ENCODE measurements at places on chromosomes 6 and 20.

DNA sequence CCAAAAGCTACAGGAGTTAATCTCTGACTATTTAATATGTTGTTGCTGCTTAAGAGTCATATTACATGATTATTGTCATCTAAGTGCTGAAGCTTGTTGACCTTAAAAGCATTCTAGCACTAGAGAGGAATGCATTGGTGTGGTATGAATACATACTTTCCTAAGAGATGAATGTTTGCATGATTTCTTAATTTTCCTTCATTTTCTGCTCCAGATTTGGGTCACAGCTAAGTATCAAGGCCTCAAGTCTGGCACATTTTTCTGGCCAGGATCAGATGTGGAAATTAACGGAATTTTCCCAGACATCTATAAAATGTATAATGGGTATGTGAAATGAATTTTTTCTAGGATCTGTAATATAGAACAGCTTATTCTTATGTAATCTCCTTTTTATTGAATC lies 53.6 kb downstream of the ENPP1 start:
- DNase-seq, result no peak

DNA sequence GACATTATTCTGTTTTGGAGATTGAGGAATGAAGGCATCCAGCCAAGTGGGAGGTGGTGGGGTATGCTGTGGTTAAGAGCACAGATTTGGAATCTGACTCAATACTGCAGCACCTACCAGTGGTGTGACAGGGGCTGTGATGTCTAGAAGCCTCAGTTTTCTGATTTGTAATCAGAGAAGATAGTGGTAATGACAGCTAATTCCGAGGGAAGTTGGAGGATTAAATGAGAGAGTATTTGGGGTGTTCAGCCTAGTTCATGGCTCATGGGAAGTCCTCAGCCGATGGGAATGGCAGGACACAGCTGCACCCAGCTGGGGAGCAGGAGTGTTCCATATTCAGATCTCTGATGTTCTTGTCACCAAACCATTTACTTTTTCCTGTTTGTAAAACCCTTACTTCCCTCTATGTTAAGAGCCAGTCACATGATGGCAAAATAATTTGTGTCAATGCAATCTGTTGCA lies 9.3 kb downstream of the SLC9A8 start:
- DNase-seq, result no peak

DNA sequence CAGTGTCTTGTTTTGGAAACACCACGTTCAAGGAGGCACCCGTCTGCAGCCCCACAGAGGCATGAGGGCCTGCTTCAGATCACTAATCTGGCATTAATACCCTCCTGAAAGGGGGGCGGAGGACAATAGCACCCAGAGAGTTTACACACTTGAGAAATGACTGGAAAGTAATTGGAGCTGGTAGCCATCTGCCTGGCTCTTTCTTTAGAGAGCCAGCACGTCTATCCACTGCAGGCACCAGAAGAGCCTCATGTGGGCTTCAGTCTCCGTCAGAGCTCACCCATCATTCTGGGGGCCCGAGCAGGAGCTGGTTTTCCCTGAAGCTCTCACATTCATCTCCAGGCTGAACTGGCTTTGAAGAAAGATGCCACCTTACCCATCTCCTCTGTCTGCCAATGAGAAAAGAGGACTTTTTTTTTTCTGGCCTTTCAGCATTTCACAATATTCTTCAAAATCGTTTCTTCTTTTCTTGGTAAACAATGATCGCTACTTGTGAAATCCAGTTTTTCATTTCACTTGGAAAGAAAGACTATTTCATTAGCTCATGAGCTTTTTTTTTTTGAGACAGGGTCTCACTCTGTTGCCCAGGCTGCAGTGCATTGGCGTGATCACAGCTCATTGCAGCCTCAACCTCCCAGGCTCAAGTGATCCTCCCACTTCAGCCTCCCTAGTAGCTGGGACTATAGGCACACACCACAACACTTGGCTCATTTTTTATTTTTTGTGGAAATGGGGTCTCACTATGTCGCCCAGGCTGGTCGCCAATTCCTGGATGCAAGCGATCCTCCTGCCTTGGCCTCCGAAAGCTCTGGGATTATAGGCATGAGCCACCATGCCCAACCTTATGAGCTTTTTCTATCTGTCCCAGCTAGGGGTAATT lies 124.7 kb upstream of the ZNF217 start:
- no peak for DNase-seq

DNA sequence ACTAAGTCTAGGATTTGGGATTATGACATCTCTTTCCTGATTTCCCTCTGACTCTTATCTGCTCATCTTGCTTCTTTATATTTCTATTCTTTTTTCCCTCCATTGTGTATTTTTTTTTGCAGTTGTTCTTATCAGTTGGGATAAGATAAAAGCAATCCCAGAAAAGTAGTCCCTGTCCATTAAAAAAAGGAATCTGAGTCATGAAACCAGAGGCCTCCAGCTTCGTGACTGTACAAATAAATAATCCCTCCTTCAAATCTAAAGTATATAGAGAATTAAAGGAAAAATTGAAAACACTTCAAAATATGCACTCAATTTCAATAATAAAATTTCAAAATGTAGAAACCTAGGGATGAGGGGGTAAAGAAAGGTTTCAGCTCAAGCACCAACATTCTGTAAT lies 317.8 kb upstream of the NT5E start:
- DNase-seq, result no peak

- no peak for DNase-seq
Observed at GRCh38 chr6:158207422-158207788, 39.3 kb downstream of the GTF2H5 start.

DNA sequence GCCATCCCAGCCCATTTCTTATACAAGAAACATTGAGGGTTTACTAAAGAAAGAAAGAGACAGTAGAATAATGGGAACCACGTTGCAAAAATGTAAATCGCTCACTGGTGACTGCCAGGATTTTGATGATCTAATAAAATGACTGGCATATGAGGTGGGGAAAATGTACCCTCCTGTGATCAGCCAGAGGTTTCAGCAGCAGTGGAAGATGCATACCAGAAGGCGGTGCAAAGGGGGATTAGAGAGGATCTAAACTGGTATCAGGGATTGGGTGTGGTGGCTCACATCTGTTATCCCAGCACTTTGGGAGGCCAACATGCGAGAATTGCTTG lies 60.8 kb upstream of the DDR1 start:
- DNase-seq, result no peak

GRCh38 chr20:50356525-50356885 lies 153.7 kb upstream of the PTPN1 start:
- DNase-seq, result no peak

DNA sequence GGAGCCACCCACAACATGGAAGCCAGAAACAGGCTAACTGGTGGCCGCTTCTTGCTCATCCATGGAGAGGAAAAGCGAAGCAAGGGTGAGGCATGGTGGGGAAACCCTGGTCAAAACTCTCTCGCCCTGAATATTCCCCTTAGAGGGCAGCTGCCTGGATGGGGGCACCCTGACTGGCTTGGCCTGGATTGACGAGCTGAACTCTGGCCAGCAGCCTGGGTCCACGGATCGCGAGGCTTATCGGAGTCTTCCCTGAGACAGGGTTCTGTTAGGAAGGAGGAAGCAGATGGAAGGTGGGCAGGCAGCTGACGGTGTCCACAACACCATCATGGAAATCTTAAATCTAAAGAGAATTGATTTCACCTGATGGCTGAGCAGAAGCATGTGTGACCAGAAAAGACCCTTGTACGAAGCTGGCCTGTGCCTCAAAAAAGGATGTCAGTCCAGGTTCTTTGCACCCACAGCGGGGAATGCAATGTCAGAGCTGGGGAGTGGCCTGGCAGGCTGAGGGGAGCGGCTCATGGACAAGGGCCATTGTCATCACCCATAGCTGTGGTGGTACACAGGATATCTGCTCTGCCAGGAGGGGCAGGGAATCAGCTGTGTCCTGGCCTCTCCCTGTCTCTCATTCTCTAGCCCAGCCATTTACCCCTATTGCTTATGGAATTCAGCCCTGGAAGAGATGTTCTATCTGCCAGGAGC lies 109.4 kb upstream of the SNX9 start:
- DNase-seq, result no peak

GRCh38 chr6:21171801-21172200 lies 421.8 kb upstream of the SOX4 start:
- DNase-seq, result no peak

DNA sequence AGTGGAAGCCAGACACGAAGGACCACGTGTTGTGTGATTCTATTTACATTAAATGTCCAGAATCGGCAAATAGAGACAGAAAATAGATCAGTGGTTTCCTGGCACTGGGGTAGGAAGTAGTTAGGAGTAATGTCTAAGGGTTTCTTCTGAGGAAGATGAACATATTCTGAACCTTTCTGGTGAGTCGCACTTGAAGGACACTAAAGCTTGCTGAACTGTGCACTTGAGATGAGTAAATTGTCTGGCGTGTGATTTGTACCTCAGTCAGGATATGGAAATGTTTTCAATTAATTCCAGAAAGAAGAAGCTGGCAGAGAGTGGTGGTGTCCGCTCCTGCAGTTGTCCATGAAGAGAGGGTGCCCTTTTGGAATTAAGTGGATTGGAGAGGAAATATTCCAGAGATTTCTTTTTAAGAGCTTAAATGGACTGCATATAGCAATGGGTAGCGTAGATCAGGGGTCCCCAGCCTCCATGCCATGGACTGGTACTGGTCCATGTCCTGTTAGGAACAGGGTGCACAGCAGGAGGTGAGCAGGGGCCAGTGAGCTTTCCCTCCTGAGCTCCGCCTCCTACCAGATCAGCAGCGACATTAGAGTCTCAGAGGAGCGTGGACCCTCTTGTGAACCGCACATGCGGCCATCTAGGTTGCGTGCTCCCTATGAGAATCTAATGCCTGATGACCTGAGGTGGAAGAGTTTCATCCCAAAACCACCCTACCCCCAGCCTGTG lies 12.4 kb upstream of the KIF25 start:
- DNase-seq, result no peak

DNA sequence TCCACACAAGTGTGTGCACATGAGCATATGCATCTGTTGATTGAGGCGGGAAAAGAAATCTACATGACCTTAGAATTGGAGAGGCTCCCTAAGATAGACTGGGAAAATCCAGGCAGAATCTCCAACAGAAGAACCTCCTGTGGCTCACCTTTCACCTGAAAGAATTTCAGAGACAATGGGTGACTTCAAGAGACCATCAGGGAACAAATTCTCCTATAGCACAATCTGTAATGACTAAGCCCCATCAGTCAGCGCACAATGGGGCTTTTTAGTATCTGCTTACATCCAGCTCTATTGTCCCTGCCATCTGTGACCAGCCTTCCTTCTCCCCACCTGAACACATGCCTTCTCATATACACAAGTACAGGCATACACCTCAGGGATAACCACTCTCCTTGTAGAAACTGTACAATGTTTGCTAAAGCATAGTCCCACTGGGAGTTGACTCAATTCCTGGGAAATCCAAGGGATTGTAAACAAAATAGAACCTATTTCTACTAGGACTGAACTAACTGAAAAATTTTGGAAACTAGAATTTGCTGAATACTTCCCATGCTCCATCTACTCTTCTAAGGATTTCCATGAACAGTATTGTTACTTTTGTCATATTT lies 150.8 kb upstream of the STXBP5 start:
- no peak for DNase-seq

Measured in stimulated activated CD8-positive, alpha-beta memory T cell treated with anti-CD3 and anti-CD28 coated beads, Interleukin-15, amount 100 ng/mL, for 4 hours (primary cell).